ENCODE measurements at places on chromosomes 1 and 21.
A peak's percentile ranks its signal among the peaks of the same experiment; 100 is the strongest.

DNA sequence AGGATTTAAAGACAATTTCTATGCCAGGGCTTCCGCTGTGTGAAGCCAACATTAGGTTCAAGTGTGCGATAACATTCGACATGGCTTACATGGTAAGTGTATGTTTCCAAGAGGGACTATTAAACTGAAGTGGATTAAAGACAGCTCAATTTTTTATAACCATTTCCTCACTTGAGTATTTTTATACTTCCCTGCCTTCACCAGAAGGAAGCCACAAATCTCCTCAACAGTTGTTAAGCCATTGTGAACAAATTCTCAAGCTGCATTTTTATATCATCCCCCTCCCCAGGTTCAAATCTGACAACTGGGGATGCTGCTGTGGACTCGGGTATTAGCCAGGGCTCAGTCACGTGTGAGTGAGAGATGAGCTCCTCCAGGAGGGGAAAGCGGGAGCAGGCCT is 116.3 kb downstream of the RHOU start:
- no peak for DNase-seq

- DNase-seq = no peak
Observed at GRCh38 chr21:23809573-23809972, 1797.7 kb downstream of the MRPL39 start.

GRCh38 chr1:154861607-154862094 is 8.4 kb downstream of the KCNN3 start:
- DNase-seq = no peak

DNA sequence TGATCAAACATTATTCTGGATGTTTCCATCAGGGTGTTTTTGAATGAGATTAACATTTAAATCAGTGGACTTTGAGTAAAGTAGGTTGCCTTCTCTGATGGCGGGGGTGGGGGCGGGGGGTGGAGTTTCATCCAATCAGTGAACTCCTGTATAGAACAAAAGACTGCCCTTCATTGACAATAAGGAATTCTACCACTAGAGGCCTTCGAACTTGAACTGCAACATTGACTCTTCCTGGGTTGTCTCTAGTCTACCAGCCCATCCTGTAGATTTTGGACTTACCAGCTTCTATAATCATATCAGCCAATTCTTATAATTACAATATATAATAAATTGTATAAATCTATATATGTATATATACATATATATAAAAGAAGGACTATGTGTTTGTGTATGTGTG is 520.4 kb upstream of the CXADR start:
- DNase-seq = no peak

- peak; percentile 84 for DNase-seq
Observed at GRCh38 chr1:230681599-230681998, 32.3 kb downstream of the AGT start.

GRCh38 chr1:240254778-240255291 is 163.2 kb downstream of the FMN2 start:
- no peak for DNase-seq

DNA sequence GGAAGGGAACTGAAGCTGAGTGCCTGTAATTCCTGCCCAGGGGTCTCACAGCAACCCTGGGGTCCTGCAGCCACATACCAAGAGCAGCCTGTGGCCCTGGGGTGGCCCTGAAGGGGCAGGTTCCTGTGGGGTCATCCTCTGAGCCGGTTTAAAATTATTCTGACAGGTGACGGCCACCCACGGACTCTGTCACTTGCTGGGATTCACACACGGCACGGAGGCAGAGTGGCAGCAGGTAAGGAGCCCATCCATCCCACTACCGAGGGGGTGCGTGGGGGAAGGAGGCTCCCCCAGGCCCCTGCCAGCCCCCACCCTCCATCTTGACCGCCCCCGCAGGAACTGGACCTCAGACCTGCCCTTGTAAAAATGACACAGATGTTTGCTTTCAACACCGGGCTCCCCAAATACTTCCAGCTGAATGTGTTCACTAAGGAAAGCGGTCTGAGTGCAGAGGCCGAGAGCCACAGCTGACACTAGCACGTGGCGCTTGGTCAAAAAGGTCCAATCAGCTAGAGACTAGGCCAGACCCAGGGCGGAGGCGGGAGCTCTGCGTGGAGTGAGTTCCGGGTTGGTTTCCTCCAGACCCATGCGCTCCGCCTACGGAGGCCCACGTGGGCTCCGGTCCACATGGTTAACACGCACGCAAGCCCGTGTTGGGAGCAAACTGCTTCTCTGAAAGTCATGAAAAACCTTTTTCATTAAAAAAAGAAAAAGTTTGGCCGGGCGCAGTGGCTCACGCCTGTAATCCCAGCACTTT is 10.0 kb downstream of the YBEY start:
- DNase-seq = peak; percentile 60

- peak; percentile 76 for DNase-seq
Observed at GRCh38 chr1:199691540-199691939, 336.0 kb upstream of the NR5A2 start.

DNA sequence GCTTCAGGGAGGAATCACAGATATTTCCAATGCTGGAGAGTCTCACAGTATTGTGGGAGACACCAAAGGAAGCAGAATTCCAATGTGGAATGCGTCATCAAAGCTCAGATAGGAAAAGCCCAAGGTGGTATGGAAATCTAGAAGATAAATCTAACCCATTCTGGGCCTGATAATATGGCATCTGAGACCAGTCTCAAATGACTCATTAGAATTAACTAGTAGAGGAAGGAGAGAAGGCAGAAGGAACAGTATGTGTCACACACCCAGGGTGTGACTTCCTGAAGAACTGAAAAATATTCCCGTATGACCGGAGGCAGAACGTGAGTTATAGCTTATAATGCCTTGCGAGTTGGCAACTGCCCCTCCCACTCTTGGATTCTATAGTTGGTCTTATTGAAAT is 499.2 kb downstream of the PLPP3 start:
- no peak for DNase-seq

All from skeletal muscle cell (primary cell).